ENCODE measurements at places on chromosomes 3 and 15.

DNA sequence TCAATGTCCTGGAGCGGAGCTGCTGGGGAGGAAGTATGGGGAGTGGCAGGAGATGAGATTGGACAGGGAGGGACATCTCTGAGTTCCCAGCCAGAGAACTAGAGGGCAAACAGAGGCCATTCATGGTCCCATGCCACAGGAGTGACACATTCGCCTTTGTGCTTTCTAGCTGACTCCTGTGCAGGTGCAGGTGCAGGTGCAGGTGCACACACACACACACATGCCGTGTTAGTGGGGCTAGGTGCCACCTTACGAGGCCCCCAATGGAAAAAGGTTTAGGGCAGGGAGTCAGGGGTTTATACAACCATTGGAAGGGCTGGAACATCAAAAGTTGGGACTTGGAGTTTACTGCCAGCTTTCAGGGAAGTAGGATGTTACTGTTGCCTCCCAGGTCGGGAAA lies 52.0 kb downstream of the TPRA1 start:
- DNase-seq: no peak

DNA sequence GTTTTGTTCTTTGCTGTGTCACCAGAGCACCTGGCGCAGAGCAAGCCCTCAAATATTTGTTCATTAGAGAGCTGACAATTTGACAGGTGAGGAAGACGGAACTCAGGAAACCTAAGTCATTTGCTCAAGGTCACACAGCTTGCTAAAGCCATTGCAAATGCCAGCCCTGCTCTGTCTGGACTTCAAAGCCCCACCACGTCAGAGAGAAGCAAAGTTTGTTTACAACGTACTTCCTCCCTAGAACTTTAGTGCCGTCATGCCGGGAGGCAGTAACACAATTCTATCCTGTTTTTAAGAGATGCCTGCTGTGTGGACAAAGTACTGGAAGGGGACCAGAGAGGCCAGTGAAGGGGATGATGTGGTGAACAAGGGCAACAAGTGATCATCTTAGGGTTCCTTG lies 216.6 kb upstream of the PRICKLE2 start:
- DNase-seq: no peak

DNA sequence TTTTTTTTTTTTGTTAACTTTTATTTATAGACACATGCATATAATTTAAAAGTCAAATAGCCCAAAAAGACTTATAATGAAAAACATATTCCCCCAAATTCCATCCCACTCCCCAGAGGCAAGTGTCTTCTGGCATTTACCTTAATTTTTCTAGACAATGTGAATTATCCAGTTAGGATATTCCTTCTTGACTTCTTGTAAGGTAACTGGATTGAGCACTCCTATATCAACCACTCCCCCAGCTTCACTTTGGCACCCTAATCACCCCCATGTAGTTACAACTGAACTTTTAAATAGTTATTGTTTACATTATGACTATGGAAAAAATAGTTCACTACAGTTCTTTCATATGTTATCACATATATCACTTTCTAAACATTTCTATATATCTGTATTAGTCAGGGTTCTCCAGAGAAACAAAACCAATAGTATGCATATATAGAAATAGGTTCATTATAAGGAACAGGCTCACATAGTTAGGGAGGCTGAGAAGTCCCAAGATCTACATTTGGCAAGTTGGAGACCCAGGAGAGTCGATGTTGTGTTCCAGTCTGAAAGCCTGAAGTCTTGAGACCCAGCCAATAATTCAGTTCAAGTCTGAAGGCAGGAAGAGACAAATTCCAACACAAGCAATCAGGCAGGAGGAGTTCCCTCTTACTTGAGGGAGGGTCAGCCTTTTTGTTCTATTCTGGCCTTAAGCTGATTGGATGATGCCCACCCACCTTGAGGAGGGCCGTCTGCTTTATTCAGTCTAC lies 175.8 kb downstream of the THSD4 start:
- DNase-seq: no peak

DNA sequence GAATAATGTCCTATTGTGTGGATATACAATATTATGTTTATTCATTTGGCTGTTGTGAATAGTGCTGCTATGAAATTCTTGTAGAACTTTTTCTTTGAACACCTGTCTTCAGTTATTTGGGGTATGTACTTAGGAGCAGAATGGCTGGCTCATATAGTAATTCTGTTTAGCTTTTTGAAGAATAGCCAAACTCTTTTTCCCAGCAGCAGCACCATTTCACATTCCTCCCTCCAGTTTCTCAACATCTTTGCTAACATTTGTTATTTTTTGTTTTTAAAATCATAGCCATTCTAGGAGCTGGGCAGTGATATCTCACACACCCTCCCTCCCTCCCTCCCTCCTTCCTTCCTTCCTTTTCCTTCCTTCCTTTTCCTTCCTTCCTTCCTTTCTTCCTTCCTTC lies 39.7 kb downstream of the LSM3 start:
- DNase-seq: no peak

GRCh38 chr15:56587686-56588085 lies 122.7 kb upstream of the MNS1 start:
- no peak for DNase-seq

- DNase-seq: no peak
Measured at GRCh38 chr3:69324362-69325025, 61.4 kb downstream of the FRMD4B start.

DNA sequence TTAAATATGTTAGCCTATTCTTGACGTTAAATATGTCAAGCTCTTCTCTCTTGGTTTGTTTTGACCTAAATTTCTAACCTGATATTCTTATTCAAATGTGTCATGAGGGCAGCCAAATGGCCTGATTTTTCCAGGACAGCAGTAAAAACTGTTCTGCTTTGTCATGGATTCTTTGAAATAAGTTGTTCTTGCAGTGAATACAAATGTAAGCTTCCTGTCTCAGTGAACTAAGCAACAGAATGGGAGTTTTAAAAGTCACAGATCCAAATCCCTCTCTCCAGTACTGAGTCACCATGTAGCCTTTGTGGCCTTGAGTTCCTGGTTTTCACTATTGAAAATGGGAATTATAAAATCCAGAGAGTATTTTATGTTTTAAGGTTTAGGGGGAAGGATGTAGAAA lies 301.8 kb downstream of the NLGN1 start:
- no peak for DNase-seq

DNA sequence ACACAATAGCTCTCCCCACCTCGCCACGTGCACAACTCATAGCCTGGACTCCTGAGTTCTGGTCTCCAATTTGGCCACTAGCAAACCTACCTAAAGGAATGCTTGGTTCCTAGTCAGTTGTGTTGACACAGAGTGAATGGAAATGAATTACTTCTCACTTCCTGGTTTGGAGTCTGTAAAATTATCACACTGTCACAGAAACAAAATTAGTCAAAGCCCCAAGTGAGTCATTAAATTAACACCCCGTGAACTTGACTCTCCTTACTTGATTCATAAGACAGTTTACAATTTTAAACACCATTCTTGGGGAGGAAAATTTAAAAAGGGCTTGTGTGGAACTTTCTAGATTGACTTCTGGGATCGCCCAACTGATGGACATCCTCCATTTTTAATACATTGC lies 276.2 kb upstream of the CTNNB1 start:
- no peak for DNase-seq

DNA sequence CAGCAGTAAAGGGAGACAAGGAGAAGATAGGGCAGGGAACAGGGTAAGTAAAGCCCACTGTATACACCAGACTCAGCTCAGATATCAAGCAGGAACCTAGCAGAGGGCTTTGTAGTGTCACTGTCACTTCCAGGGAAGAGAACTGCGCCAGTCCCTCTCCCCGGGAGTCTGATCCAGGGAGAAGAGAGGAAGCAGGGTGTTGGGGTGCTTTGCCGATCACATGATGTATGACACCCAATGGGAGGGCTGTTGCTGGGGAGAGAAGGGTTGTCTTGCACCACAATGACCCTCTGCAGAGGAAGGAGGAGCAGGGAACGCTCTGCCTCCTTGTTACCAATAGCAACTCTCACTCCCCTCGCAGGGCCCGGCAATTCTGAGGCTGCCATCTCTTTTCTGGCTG lies 147.2 kb upstream of the SLC2A2 start:
- DNase-seq: no peak

Data from AG09309 (cell line).